ENCODE measurements at places on chromosomes 16 and 17.

DNA sequence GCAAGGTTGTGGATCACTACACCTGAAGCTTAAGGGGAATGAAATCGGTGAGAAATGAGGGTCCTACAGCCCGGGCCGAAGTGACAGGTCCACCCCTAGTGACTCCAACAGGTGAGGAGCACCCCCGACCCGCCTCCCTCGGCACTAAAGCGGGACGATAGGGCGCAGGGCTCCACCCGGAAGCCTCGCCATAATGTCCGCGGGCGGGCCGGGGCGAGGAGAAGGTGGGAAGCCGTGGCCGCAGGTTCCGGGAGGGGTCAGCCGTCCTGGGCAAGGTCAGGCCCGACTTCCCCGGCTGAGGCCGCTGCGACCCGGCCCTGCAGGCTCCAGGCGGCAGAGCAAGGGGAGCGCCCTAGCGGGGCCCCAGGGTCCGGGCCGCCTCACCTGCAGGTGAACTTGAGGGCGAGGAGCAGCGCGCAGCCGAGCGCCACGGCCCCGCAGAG, 543 bp downstream of the TXNDC11 start:
- peak; percentile 65 for DNase-seq

GRCh38 chr17:27218719-27219488, 75.0 kb upstream of the WSB1 start:
- DNase-seq = no peak

DNA sequence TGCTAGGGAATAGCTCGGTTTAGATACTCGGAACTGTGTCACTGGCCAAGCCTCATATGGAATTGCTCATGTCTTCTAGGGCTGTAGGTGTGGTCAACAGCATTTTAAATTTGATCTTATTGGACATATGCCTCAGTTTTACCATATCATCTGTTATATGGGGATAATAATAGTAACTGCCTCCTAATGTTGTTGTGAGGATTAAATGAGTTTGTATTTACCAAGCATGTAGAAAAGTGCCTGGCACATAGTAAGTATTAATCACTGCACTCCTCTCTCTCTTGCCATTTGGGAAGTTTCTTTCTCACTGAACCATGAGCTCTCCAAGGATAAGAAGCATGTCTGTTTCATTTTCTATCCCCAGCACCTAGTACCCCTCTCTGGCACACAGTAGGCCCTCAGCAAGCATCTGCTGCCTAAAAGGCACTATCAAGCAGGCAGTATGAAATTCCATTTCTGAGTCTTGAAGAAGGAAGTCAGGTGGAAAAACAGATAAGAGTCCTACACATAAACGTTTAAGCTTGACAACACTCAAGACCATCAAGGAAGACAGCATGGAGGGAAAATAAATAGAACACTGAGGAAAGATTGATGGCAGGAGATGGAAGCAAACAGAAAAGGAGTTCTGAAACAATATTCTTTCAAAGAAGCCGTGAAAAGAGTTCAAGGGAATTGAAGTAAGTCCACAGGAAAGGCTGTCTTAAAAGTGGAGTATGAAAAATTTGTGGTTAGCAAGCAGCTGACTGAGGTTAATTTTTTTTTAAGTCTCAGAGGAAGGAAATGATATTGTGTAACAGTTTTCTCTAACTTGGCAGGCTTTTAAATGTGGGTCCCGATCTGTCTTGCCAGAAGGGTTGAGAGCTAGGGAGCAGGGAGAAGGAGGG, 2.2 kb upstream of the ATP6V0A1 start:
- peak; percentile 76 for DNase-seq

- DNase-seq = peak; percentile 75
Observed at GRCh38 chr16:648071-648780, 939 bp upstream of the WDR90 start.

GRCh38 chr16:55045756-55046460, 115.2 kb downstream of the IRX5 start:
- no peak for DNase-seq

DNA sequence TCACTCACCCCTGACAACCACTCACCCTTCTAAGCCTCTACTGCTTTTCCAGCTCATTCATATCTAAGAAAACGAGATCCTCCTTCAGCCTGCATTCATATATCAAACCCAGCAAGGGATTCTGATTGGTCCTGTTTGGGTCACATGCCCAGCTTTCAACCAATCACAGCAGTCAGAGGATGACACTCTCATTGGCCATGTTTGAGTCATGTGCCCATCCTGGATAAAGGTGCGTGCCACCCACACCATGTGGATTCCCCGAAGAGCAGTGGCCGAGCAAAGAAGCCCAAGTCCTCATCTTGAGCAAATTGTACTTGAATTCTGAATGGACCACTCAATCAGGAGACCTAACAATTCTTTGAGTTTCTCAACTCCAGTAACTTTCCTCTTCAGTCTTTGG, 45.0 kb downstream of the SCNN1G start:
- DNase-seq = peak; percentile 3

DNA sequence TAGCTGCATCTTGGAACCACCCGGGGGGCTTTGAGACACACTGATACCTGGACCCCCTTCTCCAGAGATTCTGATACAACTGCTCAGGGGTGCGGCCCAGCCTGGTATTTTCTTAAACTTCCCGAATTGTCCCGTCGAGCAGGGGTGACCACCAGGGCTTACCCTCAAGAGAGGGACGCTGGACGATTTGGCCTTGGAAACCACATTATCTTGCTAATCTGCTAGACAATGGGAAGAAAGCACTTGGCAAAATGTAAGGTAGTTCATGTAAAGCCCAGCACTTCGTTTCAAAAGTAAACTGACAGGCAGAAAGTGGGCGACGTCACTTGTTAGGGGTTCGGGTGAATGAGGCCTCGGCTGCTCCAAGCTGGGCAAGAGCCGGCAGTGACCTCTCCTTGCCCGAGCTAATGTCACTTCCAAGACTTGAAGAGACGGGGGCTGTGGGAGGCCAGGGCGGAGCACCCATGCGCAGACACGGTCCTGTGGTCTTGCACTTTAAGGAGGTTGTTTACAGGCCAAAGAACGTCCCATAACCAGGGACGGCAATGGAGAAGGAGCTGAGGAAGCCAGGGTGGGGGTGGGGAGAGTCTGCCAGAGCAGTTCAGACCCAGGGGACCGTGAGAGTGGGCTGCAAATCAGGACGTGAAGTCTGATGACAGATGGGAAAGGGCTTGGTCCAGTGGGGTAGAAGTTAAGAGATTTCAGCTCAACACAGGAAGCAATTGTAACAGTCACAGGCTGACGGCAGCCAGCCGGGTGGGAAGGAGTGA, 152.7 kb upstream of the GSE1 start:
- DNase-seq = no peak

- DNase-seq = no peak
Observed at GRCh38 chr16:89409161-89409711, 81.1 kb downstream of the ANKRD11 start.

- DNase-seq = no peak
Observed at GRCh38 chr17:78797213-78797612, 15.1 kb upstream of the CYTH1 start.

- peak; percentile 96 for DNase-seq
Observed at GRCh38 chr17:3710951-3711383, 12.7 kb upstream of the HASPIN start.

GRCh38 chr17:28612531-28612930, 1.5 kb downstream of the RSKR start:
- peak; percentile 33 for DNase-seq

DNA sequence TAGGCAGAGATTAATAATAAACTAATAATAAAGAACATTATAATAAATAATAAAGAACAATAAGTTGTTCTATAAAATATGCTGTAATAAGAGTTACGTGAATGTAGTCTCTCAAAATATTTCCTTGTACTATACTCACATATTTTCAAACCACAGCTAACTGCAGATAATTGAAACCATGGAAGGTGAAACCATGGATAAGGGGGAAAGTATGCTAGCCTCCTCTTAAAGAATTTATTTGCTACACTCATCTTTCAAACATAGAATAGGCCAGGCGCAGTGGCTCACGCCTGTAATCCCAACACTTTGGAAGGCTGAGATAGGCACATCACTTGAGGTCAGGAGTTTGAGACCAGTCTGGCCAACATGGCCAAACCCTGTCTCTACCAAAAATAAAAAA, 18.5 kb downstream of the CYTH1 start:
- DNase-seq = no peak

DNA sequence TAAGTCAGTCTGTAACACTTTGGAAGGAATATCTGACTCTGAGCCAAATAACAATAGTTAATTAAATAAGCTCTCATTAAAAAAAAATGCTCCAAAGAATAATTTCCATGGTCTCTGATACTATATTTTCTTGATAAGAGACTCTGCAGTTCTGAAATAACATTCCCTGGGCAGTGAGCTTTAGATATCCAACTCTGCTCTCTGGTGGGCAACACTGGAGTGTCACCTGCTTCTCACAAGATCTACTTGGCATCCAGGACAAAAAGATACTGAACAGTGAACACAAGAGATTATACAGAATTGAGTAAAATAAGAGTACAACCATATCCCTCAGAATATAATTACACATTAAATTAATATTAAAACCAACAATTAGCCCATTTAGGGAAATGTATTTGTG, 13.7 kb downstream of the BLMH start:
- peak; percentile 43 for DNase-seq

GRCh38 chr16:72122308-72122707, 28.7 kb downstream of the DHX38 start:
- DNase-seq = no peak

- DNase-seq = no peak
Observed at GRCh38 chr16:50202926-50203624, 50.0 kb downstream of the TENT4B start.

DNA sequence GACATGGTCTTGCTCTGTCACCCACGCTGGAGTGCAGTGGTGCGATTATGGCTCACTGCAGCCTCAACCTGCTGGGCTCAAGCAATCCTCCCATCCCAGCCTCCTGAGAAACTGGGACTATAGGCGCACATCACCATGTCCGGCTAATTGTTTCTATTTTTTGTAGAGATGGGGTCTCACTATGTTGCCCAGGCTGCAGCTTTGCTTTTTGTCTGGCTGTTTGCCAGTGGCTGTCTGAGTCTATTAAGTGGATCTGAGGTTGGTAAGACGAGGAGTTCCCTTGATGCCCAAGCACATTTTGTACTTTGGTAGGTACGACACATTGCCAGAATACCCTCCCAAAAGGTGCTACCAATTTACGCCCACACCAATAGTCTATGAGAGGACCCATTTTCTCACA, 5.1 kb downstream of the TBX21 start:
- no peak for DNase-seq

GRCh38 chr17:18327093-18327492, 12.0 kb downstream of the SMCR8 start:
- no peak for DNase-seq

DNA sequence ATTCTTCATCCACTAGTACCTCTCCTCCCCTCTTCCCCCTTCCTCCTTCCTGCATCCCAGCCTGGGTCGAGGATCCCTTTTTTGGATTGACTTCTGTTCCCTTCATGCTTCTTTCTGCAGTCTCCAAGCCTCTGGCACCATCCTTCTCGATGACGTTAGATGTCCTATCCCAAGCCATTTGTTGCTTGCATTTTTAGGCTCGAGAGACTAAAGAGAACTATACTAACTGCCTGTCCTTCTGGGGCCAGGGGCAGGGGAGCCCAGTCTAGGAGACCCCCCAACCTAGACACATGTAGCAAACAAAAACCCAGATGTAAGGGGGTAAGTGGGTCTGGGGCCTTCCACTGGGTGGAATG, 23.9 kb downstream of the UNK start:
- DNase-seq = no peak

GRCh38 chr17:14330492-14330962, 29.6 kb downstream of the HS3ST3B1 start:
- DNase-seq = no peak

DNA sequence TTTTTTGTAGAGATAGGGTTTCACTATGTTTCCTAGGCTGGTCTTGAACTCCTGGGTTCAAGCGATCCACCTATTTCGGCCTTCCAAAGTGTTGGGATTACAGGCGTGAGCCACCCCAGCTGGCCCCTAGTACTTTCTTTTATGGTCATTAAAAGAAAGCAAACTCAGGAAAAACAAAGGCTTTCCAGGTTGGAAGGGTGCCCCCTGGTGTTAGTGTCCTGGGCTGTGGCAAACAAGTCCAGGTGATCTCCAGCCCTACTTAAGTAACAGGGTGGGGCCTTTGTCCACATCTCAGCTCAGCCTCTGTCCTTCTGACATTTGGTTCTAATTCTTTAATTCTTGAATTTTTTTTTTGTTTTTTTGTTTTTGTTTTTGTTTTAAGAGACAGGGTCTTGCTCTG, 6.9 kb downstream of the IGFBP4 start:
- DNase-seq = peak; percentile 55

- peak; percentile 80 for DNase-seq
Observed at GRCh38 chr16:3021449-3022207, 1.5 kb downstream of the TNFRSF12A start.

- no peak for DNase-seq
Observed at GRCh38 chr16:7964744-7965143, 625.6 kb downstream of the TMEM114 start.

- DNase-seq = peak; percentile 85
Observed at GRCh38 chr17:50200457-50201275, 765 bp downstream of the COL1A1 start.

DNA sequence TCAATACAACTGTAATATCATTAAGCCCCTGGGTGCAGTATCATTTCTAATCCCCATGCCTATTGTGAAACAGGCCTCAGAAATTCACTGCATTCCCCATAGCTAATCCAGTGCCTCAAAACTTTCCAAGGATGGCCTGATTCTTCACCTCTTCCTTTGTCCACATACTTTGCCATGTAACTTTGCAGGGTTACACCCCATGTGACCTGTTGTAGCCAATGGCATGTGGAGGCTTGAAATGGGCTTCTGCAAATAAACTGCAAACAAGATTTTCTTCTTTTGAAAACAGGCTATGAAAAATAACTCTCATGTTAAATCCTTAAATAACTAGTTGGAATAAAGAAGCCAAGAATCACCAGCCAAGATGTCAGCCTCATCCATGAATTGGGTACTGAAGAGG, 35.9 kb downstream of the ABCA10 start:
- DNase-seq = no peak

Measured in OCI-LY7 (cell line).